Forelimb muscle (tissue), 1 donor: ENCODE measurements at places on chromosomes 7 and 10.
A peak's percentile ranks its signal among the peaks of the same experiment; 100 is the strongest.

DNA sequence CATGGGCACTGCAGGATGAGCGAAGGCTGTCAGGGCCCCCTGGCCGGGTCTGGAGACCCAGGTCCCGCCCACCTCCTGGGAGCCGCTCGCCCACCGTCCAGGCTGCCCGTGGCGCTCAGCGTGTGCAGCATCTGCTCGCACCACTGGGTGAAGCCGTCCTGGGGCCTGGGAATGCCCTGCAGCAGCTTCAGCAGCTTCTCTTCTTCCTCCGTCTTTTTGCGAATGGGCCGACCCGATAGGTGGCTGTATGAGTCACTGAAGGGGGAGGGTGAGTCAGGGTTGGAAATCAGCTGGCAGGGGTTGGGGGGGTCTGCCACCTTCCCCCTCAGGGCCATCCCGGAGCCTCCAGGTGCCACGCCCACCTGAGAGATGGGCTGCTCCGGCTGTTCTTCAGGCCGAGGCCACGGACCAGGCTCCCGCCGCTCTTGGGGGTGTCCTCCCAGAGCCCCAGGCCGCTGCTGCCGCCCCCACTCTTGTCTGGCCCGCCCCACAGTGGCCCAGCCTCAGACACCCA lies 8.7 kb downstream of the GNB2 start:
- DNase-seq = no peak

DNA sequence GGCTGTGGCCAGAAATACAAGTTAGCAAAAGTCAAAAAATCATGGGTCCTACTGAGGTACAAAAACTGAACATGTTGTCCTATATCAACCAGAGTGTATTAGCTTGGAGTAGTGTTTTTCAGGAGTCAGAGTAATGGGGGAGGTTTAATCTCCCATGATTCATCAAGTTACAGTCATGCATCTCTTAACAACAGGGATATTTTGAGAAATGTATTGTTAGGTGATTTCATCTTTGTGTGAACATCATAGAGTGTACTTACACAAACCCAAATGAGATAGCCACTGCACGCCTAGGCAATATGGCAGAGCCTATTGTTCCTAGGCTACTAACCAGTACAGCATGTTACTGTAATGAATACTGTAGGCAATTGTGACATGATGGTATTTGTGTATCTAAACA lies 14.9 kb upstream of the TES start:
- DNase-seq = no peak

DNA sequence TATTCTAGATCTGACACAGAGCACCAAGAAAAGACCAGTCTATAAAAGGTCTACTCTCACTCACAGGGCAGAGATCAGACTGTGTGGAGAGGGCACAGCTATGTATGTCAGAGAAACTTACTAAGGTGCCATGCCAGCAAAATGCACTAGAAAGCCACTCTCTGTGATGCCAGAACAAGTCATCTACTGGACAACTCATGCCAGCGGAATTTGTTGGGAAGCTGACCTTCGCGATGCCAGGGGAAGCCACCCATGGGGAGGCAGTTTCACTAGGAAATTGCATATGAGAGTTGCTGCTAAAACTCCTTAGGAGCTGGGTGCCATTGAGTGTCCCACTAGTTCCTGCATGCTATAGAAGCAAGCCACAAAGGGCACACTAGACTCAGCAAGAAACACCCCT lies 58.5 kb downstream of the MICU1 start:
- no peak for DNase-seq

DNA sequence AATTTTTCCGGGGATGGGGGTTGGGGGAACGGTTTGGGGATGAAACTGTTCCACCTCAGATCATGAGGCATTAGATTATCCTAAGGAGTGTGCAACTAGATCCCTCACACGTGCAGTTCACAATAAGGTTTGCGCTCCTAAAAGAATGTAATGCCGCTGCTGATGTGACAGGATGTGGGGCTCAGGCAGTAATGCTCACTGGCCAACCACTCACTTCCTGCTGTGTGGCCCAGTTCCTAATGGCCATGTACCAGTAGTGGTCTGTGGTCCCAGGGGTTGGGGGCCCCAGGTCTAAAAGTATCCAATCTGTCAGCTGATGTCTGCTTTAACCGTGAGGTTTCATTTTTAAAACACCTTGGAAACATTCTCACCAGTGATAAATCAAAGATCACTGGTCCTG lies 2.2 kb downstream of the STN1 start:
- DNase-seq = no peak

DNA sequence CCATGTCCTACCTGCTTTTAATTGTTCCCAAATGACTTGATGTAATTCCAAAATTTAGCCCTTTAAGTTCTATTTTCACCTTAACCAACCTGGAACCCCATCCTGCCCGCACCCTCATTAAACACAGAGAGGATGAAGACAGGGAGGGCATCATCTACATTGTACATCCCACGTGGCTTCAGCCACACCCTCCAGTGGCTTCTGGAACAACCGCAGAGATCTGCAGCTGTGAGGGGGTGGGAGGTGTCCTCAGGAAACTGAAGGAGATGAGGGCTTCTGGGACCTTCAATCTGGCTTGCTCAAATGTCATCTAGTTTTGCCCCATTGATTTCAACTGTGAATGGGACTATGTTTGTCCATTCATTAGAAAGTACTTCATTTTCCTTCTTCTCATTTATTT lies 39.0 kb downstream of the AKR1B1 start:
- no peak for DNase-seq

GRCh38 chr10:119439922-119440321 lies 102.6 kb downstream of the RGS10 start:
- DNase-seq = no peak

DNA sequence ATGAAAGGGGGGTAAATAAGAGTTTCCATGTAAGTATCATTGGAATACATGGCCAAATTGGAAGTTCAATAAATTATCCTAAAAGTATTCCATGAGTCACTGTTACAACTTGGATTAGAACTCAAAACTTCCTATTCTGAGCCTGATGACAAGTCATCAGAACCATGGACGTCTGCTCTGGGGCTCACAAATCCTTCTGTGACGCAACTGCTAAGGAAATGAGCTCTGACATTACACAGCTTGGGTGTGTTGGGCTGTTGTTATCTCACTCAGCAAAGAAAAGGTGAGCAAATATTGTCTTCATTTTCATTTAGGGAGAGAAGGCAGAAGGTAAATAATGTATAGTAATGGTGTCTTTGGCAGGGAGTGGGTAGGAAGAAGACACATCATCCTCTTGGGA lies 214.8 kb upstream of the ADO start:
- no peak for DNase-seq

DNA sequence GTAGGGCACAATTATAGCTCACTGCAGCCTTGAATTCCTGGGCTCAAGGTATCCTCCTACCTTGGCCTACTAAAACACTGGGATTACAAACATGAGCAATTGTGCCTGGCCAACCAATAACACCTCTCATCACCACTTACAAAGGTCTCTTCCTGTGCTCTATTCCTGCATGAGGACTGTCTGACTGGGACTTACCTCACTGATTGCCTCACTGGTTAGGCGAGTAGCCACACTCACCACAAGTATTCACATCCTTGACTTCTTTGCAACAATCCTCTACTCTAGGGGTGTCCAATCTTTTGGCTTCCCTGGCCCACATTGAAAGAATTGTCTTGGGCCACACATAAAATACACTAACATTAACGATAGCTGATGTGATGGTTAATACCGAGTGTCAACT lies 22.6 kb upstream of the PDIA4 start:
- no peak for DNase-seq

GRCh38 chr10:63503395-63503794 lies 17.8 kb upstream of the REEP3 start:
- DNase-seq = no peak

GRCh38 chr7:83921941-83922607 lies 272.5 kb downstream of the SEMA3A start:
- peak; percentile 66 for DNase-seq

- DNase-seq = no peak
These were observed 900.1 kb downstream of the TYW1 start for GRCh38 chr7:67896721-67897120.

DNA sequence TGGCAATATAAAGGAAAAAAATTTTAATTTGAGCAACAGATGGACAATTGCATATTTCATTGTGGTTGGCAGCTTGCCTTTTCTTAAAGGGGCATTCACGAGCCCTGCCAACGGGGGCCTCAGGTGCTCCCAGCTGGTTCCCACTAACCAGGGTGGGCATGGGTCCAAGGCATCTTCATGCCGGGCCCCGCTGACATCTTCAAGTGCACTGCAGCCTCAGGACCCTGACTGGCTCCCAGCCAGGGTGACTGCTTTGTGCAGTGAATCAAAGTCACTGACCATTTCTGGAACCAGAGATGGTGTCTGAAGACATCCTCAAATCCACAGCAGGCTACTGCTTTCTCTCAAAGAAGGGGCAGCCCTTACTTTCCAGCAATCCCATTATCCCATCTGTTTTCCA lies 275.2 kb upstream of the MGMT start:
- no peak for DNase-seq
